G401 (cell line): ENCODE measurements at places on chromosomes 3 and 15. TPM values are rescaled to one million over a fixed set of nuclear protein-coding genes. Genes with fewer than 3 reads are reported as not detected.
A peak's percentile ranks its signal among the peaks of the same experiment; 100 is the strongest.

- no peak for DNase-seq
These were observed 93.1 kb upstream of the SAMMSON start for GRCh38 chr3:69906351-69906966.

DNA sequence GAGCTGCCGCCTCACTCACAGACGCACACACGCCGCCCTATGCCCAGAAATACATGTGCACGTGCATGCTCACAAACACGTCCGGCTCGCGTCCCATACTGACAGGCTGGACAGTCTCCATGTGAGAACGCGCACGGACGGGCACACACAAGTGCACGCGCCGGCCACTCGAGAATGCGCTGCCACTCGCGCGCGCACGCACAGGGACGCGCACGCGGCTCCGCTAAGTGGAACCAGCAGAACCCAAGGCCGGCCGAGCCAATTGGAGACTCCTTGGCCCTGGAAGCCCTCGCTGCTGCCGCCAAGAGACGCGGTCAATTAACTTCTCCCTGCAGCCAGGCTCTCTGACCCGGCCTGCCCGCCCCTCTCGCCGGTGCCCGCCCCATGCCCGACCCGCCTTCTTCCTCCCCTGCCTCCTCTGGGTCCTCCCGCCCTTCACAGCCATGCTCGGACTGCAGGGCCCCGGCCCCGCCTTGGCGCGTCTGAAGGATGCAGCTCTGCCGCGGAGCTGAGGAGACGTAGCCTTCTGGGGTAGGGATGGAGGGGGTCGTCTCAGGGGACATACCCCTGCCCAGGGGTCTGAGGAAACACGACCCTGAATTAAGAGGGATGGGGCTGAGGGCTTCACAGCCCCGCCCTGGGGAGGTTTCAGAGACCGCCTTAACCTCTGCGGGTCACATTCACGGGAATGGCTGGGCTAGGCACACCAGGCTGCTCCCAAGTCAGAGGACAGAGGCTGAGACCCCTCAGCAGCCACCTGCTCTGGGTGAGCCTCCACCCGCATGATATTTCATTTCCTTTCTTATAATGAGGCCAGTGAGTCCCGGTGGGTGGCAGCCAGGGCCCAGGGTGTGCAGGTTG is 15.0 kb downstream of the PTH1R start:
- DNase-seq, result peak; percentile 87

Gene PLSCR2
- total RNA-seq, result not detected in 2 replicates

GRCh38 chr3:95120921-95121320 is 1058.1 kb downstream of the NSUN3 start:
- no peak for DNase-seq

- DNase-seq, result no peak
These were observed 23.0 kb upstream of the CLDN1 start for GRCh38 chr3:190345027-190345821.

DNA sequence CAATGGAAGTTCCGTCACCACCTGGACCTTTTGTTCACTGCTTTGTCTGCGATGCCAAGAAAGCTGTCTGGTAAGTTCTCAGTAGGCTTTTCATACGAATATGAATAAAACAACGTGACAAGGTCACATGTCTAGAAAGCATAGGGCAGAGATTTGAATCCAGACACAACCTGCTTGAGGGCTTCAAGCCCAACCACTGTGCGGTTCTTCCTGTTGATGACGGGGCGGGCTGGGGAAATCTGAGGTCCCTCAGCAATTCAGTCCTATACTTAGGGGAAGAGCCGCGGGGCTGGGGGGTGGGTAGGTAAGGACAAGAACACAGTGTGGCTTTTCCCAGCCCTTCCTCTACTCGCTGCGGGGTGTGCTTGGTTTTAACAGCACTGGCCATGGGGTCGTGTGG is 32.4 kb upstream of the SMAD3 start:
- DNase-seq, result no peak

Gene TMEM108
- not detected in 2 replicates for total RNA-seq

Gene NAALADL2
- total RNA-seq, result 0.12 and 1.3 TPM in 2 replicates

- DNase-seq, result peak; percentile 49
These were observed 37.1 kb downstream of the SEC22C start for GRCh38 chr3:42544492-42545283.
